Right hindlimb (tissue), 1 donor: ENCODE measurements at places on chromosomes 2 and 18.

DNA sequence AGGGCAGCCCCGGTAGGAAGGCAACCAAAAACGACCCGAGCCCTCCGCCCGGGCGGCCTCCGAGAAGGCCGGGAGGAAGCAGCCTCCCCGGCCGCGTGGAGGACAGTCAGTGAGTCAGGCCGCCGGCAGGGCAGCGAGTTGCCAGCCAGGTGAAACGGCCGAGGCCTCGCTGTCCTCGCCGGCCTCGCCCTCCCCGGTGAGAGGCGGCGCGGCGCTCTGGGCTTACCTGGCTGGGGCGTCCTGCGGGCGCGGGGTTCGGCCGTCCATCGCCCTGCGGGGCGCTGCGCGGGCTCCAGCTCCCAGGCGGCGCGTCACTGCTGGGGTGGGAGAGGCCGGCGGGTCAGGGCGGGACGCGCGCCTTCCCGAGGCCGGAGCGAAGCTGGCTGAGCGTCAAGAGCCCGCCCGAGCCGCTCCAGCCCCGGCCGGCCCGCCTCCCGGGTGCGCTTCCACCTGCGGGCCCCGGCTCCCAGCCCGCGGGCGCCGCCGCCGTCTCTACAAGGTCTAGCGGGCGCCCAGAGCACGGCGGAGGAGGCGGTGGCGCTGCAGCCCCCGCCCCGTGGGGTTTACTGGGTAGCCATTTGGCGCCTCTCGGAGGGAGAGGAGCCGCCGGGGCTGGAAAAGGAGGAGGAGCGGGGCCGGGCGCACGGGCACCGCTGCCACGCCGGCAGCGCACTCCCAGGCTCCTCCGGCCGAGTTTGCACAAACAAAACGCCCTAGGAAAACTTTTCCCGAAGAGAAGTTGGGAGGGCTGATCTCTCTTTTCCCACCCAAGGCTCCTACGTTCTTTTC is 499 bp downstream of the COBLL1 start:
- DNase-seq: peak; percentile 83

DNA sequence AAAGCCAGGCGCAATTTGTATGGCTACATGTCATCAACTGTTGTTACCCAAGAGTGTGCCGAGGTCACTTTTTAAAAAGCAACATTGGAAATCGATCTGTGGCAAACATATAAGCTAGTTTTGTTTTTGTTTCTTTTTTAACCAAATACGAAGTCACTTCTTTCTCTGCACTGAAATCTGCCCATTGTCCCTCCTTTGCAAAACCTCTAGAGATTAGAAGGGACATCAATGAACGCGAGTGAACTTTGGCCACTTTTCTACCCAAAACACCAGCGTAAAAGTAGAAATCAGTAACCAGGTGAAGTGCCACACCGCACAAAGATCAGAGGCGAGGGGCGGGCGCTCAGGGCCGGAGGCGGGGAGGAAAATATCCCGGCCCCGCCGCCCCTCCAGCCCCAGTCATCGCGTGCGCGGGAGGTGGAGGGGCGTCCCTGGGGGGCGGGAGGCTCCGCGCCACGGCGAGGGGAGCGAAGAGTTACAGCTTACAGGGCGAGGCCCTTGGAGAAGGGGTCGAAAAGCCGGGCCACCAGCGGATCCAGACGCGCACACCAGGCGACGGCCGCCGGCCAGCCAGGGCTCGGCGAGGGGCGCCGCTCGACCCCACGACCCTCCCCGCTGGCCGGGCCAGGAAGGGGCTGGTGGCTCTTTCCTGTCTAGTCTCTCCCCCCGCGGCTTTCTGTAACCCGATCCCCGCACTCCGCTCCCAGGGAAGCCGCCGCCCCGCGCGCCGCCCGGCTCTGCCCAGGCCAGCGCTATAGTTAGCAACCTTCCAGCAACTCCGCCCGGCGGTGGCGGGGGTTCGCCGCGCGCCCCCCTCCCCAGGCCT is 993 bp downstream of the RBMS1 start:
- DNase-seq: peak; percentile 91

DNA sequence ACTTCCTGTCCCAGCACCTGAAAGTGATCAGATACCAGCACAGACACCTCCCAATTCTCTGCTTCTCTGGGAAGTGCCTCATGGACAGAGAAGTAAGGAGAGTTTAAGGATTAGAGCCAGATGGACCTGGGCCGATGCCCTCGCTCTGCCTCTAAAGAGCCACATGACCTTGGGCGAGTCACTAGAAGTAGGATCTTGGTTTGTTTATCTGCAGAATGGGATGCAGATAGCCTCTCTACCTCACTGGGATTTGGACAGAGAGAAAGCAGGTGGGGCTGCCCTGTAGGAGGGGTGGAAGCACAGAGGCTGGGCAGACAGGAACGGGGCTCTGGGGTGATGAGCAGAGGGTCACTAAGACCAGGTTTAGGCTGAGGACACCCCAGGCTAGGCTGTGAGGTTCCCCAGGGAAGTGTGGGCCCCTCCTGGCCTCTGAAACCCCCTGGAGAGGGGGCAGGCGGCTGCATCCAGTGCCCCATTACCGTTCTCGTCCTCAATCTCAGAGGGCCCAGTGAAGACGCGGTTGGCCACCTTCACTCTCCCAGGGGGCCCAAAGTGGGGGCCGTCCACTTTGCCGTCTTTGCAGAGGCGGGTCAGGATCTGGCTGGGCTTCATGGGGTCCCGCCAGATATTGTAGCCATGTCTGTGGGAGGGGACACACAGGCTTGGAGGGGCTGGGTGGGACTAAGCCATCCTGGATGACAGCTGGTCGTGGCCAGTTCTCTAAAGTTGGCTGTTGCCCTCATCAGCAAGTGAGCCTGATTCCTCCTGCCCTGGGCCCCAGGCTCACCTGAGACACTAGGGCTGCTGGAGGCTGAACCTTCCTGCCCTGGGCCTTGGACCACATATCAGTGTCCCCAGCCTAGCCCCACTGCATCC is 13.3 kb downstream of the OTOF start:
- peak; percentile 18 for DNase-seq

- DNase-seq: no peak
Measured at GRCh38 chr18:21109936-21110712, 1.5 kb downstream of the ROCK1 start.

DNA sequence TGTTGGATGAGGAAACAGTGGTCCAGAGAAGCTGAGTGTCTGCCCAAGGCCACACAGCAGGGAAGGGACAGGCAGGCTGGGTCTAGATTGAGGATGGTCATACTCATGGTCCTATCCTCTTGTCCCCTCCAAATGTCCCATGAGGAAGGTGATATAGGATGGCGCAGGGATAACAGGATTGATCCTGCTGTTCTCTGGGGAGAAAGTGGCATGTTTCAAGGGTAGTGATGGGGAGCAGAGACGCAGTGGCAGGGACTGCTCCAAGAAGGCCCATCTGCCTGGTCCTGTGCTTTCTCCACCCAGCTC is 24.6 kb downstream of the HS1BP3 start:
- DNase-seq: no peak

GRCh38 chr2:1563943-1564891 is 151.0 kb downstream of the TPO start:
- DNase-seq: peak; percentile 65

GRCh38 chr2:20365249-20365817 is 14.7 kb upstream of the PUM2 start:
- DNase-seq: no peak

GRCh38 chr18:32349728-32350395 is 120.8 kb downstream of the GAREM1 start:
- peak; percentile 89 for DNase-seq

DNA sequence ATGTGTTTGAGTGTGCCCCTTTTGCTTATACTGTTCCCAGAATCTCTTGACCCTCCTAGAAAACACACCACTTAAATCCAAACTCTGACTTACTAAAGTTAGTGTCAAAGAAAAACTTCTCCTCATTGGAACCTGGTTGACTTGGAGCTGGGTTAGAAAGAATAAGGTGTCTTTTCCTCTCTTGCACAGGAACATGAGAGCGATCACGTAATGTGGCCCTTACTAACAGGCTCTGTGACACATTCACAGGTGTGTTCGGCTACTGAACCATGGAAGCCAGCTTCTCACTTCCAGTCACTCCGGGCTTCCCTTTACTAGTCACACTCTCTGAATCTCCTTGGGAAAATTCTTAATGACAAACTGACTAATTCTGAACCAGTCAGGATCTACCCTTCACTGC is 5.4 kb upstream of the POU3F3 start:
- no peak for DNase-seq

- DNase-seq: no peak
Measured at GRCh38 chr2:201983800-201984199, 49.9 kb upstream of the FZD7 start.

DNA sequence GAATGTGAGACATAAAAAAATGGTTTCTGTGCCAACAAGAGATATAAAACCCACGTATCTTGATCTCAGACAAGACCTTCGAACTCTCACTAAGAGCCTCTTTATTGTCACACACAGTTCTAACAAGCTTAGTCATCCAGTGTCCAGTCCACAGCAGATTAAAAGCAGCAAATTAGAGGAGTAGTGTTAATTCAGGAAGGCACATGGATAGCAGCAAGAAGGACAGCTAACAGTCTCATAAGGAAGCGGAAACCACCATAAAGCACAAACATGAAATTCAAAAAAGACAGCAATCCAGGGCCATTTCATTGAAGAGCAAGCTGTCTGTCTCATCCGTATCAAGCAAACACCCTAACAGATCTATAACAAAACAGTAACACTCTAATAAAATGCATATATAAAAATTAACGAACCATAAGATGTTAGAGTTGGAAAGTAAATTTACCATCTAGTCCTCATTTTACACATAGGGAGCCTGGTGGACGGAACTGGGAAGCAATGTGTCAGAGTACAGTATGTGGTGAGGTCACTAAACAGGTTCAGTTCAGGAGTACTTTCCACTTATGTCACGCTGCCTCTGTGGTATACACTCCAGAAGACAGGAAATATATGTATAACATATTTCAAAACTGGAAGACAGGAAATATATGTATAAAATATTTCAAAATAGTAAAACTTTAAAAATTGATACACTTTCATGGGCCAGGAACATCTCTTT is 18.3 kb downstream of the AAK1 start:
- no peak for DNase-seq

GRCh38 chr2:169221745-169222369 is 140.5 kb downstream of the LRP2 start:
- no peak for DNase-seq

DNA sequence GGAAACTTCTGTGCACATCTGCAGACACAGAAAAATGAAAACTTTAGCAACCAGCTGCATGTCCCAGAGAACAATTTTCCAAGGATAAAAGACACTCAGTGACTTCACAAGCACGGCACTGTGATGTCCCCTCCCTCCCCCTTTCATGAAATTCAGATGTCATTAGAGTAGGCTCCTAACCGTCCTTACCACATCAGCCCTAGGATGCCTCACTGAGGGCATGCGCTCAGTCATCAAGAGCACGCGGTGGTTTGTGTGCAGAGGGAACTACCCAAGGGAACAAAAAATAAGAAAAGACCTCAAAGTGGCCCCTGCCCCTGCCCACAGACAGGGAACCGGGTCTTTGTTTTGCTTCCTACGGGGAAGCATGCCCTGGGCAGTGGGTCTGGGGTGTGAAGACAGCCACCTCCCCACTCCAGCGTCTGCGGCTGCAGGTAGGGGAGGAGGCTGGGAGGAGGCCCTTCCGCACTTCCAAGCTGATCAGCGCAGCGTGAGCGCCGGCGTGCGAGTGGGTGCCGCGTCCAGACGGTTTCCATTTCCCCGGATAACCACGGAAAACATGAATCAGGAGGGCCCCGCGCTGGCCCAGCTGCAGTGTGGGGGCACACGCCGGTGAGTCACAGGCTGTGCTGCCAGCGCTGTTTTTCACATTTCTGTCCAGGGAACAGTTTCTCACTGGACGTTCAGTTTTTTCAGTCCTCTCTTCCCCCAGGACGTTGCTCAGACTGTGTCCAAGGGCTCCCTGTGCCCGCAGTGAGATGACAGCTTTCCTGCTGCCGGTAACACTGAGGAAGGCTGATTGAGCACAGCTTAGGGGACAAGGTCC is 70.6 kb downstream of the COPS8 start:
- DNase-seq: peak; percentile 79

GRCh38 chr18:24421831-24422230 is 4.6 kb upstream of the IMPACT start:
- DNase-seq: no peak

DNA sequence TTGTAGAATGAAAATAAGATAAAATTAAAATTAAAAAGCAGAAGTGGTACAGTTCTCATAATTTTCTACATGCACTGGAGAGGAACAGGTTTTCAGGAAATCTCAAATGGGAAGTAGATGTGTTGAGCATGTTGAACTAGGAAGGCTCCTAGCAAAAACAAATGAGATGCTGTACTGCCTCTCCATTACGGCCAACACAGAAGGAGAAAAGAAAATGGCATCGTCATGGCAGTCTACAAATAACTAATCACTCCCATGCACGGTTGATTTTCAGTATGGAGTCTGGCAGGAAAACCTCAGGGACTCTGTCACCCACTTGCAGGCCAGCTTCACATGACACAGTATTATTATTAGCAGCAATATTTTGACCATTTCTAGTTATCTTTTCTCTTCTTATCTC is 278.7 kb downstream of the NRXN1 start:
- DNase-seq: no peak

GRCh38 chr2:63035660-63036059 is 15.0 kb upstream of the OTX1 start:
- no peak for DNase-seq

DNA sequence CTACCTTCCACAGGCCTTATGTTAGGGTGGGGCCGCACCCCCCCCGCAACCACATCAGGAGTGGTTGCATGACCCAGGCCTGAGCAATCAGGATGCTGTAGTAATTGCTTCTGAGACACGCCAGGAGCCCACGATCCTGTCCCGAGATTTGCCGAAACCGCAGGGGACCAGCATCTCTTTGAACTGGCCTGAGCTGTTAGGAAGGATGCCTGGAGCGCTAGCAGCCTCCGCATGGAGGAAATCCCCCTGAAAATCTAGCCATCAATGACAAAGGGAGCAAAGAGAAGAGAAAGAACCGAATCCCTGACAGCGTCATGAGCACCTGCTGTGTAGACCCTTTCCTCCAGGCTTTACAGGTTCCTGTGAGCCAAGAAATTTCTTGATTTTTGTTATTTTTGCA is 8.7 kb upstream of the TEX44 start:
- no peak for DNase-seq

- peak; percentile 35 for DNase-seq
Measured at GRCh38 chr2:220034426-220035130, 407.1 kb downstream of the SLC4A3 start.

- no peak for DNase-seq
Measured at GRCh38 chr2:240155048-240155744, 14.7 kb upstream of the OTOS start.

DNA sequence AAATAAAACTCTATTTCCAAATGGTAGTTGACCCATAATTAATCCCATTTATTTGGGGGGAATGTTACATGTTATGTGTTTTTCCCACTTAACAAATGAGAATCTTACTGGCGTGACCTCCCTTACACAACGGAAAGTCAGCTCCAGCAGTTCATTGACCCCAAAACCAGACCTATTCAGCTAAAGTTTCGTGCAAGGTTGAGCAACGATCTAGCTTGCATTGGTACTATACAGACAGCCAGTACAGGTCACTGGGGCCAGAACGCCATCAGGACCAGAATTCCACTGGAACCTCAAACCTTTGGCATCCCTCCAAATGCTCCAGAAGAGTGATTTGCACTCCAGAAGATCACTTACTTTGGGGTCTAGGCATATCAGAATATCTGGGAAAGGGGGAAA is 6.8 kb upstream of the CTAGE1 start:
- no peak for DNase-seq

- DNase-seq: no peak
Measured at GRCh38 chr2:197042739-197043196, 116.3 kb upstream of the PGAP1 start.

- DNase-seq: no peak
Measured at GRCh38 chr2:230203110-230203676, 16.6 kb downstream of the SP110 start.
